ENCODE measurements at places on chromosomes 4 and X. TPM values are rescaled to one million over a fixed set of nuclear protein-coding genes. Genes with fewer than 3 reads are reported as not detected.
A peak's percentile ranks its signal among the peaks of the same experiment; 100 is the strongest.

The RAB40AL gene
- not detected for polyA plus RNA-seq

The FRG2 gene
- not detected for polyA plus RNA-seq

- peak; percentile 42 for DNase-seq
These were observed 1.9 kb downstream of the UBE2D3 start for GRCh38 chr4:102825261-102826091.

DNA sequence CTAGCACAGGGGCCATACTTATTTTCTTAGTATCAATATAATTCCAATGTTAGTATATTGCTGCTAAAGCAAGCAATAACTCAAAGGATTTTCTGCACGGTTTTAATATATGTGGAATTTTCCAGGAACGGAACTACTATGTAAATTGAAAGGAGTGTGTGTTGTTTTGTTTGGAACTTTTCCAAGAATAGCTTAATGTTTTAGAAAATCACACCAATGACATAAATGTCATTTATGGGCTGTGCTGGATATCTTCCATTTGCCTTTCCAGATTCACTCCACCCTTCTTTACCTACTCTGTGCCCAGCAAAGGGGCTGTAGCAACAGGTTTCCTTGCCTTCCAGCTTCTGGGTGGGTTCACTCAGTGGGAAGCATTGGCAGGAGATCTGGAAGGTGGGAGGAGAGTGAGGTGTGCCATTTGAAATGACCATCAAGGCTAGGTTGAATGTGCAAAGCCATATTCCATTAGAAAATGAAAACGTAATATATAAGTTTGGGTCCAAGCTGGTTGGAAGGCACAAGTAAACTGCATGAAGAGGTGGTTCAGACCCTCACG lies 25.2 kb upstream of the ZFX start:
- DNase-seq = no peak

DNA sequence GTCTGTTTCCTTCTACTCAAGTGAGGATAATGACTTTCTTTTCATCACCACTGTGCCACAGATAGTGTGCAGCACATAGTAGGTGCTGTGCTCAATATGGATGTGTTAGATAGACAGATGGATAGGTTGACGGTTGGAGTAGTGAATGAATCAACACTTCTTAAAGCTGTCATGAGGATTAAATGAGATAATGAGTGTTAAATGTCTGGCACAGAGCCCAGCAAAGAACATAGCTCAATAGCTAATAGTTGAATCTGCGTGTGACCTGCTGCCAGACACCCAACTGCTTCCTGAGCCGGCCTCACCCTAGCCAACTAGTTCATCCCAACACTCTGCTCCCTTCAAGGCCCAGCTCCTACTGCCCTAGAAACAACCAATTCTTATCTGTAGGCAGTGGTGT lies 67.7 kb upstream of the PJA1 start:
- DNase-seq = no peak

GRCh38 chr4:8893624-8894423 lies 22.2 kb upstream of the HMX1 start:
- DNase-seq = no peak

The GABRA4 gene
- polyA plus RNA-seq = not detected
